ENCODE measurements at places on chromosomes 1 and 21. TPM values are rescaled to one million over a fixed set of nuclear protein-coding genes. Genes with fewer than 3 reads are reported as not detected.
A peak's percentile ranks its signal among the peaks of the same experiment; 100 is the strongest.

The OR2T11 gene
- total RNA-seq: not detected

- DNase-seq: no peak
Measured at GRCh38 chr1:232725305-232726047, 79.7 kb upstream of the MAP10 start.

DNA sequence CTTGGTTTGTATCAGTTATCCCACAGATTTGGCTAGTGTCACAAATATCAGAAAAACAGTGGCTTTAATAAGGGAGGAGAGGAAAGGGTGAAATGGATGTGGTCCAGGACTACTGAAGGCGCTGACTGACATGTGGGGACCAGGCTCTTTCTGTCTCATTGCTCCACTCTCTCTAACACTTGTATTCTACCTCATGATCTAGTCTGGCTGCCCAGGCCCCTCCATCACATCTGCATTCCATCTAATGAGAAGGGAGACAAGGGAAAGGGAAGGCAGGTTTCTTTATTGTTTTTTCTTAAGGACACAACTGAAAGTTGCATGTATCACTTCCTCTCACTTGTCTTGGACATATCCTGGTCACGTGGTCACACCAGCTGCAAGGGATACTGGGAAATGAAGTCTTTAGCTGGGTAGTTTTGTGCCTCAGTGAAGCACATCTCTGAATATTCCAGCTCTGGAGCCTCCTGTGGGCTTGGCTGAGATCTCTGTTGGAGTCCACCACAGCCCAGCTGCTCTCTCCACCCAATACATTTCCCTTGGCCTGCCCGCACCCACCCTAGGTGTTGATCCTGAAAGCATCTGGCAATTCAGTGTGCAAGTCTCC is 42.0 kb upstream of the PADI2 start:
- no peak for DNase-seq

DNA sequence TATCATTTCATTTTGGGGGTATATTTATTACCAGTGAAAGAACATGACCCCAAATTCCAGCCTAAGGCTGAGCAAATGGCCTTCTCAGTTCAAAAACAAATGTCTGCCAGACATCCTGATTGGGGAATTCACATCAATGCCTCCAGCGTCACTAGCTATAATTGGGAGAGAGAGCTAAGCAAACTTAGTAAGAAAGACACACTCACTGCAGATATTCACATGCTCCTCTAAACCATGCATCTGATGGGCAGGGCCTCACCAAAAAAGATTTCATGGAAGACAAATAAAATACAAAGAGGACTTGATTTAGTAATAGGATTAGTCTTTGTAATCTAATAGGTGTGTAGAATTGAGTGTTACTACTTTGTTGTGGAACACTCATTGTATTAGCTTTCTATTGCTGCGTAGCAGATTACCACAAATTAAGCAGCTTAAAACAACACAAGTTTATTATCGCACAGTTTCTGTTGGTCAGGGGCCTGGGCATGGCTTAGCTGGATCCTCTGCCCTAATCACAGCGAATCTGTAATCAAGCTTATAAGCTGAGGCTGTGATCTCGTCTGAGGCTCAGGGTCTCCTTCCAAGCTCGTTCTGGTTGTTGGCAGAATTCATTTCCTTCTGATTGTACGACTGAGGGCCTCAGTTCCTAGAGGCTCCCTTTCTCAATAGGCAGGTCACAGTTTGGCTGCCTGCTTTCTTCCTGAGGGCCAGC is 243.0 kb downstream of the PBX1 start:
- DNase-seq: no peak

GRCh38 chr21:24903994-24904635 is 703.2 kb downstream of the MRPL39 start:
- DNase-seq: no peak

GRCh38 chr1:12372180-12372579 is 142.3 kb downstream of the VPS13D start:
- no peak for DNase-seq

DNA sequence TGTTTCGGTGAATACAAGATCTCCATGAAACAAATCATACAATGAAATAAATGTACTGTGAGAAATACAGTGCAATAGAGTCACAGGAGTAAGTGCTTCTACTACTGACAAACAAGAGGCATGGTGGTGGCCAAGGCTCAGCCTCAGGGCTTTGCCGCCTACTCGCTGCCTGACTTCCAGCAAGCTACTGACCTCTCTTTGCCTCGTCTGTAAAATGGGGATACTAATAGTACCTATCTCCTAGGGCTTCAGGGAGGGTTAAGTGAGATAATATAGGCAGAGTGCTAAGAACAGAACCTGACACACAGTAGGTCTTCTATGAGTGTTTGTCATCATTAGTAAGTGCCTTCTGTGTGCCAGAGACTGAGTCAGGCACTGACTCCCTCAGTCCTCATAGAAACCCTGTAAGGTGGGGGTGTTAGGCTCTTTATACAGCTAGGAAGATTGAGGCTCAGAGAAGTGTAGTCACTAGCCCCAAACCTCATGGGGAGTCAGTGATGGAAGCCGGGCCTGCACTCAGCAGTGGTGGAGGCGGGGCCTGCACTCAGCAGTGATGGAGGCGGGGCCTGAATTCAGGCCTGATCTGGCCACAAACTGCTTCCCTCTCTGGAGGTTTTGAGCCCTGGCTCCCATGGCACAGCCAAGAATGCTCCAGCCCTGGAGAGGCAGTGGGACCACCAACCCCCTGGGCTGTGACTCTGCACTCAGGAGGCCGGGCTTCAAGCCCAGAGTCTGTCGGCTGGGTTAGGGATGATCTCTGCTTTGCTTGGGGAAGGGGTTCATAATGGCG is 6.8 kb downstream of the BSND start:
- DNase-seq: no peak

DNA sequence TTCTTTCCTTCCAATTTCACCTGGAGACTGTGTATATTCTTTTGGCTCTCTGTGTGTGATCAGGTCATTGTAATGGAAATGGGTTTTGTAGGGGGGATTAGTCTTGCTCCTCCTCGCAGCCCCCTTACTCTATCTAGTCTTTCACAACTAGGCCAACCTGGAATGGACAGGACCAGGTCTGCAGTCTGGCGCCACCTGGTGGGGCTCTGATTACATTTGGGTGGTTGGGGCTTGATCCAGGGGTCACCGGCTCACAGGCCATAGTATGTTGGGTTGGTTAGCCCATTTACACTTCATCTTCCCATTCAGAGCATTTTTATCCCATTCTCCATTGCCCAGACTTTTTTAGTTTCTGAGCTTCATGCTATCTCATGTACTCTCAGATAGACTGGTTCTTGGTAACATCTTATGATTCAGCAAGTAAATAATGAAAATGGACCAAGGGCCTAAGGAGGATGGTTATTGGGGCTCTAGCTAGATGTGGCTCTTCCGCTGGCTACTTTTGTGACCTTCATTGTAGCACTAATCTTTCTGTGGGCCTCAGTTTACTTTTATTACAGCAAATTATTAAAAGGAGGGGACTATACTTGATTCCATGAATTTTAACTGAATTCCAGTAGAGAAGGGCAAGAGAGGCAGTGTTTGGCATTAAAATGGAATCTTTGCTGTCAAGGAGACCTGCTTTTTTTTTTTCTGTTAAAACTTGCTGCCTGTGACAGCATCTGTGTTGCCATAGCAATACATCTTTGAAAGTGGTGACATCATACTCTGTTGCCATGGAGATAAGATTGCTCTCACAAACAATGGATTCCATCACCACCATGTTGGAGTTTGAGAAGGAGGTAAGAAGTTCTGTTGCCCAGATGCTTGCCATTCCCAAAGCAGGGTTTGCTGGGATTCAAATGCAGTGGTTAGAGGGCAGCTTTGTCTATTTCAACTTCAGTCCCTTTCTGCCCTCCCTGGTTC is 150.1 kb downstream of the PLXNA2 start:
- peak; percentile 47 for DNase-seq

The RBM34 gene
- 107 TPM for total RNA-seq

DNA sequence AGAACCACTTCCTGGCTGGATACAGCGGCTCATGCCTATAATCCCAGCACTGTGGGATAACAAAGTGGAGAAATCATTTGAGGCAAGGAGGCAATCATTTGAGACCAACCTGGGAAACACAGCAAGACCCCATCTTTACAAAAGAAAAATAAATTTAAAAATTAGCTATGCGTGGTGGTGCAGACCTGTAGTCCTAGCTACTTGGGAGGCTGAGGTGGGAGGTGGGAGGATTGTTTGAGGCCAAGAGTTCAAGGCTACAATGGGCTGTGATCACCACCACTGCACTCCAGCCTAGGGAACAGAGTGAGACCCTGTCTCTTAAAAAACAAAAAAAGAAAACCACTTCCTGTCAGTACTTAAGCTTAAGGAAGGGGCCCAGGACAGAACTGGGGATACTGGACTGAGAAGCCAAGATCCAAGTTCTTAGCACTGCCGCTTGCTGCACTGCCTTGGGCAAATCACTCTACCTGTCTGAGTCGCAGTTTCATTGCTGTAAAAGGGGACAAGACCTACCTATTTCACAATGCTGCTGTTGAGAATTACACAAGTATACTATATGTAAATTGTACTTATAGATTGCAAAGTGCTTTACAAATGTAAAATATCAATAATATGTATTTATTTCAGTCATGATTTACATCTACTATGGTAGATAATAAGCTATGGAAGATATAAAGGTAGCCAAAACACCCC is 154.9 kb downstream of the RERE start:
- no peak for DNase-seq

The OR2T33 gene
- total RNA-seq: not detected

DNA sequence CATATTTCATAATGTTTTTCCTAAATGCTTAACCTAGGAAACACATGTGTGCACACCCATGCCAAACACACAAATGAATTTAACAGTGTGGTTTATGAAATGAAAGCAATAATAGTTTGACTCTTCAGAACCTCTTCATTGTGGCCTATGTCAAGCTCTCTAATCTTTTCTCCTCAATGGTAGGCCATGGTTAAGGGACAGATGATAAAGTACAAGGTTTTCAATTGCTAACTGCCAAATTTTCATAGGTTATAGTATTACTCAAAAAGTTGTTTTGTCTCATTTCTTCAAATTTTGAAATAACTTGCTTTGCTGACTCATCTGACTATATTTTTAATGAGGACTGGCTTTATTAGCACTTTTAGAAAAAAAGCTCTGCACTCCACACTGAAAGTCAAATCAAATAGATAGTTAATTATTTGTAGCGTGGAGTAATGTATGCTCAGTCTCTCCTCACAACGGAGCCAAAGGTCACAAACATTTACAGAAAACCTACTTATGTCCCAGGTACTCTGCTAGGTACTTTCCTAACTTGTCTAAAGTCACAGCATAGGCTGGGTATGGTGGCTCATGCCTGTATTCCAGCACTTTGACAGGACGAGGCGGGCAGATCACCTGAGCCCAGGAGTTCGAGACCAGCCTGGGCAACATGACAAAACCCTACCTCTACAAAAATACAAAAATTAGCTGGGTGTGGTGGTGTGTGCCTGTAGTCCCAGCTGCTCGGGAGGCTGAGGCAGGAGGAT is 3.0 kb upstream of the ADCY10 start:
- no peak for DNase-seq

GRCh38 chr1:36539526-36539925 is 56.8 kb upstream of the CSF3R start:
- no peak for DNase-seq

- no peak for DNase-seq
Measured at GRCh38 chr1:61647142-61647541, 77.8 kb downstream of the TM2D1 start.

DNA sequence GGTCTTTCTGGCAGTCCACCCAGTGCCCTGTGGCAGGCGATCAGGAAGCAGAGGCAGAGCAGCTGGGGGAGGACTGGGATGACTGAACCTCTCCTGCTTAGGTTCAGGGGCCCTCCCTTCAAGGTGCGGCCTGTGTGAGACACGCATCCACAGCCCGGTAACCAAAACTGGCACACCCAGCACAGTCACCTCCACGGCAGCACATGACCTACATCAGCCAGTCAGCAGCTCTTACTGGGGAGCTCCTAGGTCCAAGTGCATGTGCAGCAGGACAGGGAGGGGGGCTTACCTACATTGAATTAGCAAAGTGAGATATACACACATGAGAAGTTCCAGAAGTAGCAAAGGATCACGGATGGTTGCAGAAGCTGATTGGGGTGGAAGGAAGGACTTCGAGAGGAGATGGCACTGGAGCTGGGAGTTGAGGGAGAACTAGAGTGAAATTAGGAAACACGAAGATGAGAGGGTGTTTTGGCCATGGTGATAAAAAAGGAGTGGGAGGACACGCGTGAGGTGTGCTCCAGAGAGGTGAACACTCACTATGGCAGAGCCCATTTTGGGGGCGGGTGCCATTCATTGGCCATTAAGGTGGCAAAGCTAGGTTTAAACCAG is 51.4 kb upstream of the IRF2BP2 start:
- no peak for DNase-seq

- DNase-seq: no peak
Measured at GRCh38 chr1:202264300-202264699, 70.7 kb downstream of the LGR6 start.

DNA sequence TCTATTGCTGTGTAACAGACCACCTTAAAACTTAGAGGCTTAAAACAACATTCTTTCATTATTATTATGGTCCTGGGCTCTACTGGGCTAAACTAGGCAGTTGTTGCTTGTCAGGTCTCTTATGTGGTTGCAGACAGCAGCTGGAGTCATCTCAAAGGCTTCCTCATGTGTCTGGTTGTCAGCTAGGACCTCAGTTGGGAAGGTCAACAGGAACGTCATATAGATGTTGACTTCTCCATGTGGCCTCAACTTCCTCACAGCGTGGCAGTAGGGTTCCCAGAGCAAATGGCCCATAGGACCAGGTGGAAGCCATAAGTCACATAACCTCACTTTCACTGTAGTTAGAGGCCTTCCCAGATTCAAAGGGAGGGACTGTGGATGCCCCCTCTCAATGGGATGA is 15.4 kb upstream of the MEF2D start:
- no peak for DNase-seq
